Ureter (tissue), 1 donor: ENCODE measurements at places on chromosomes 12 and 14.

GRCh38 chr14:31966896-31967668, 110.0 kb upstream of the ARHGAP5 start:
- no peak for DNase-seq

- DNase-seq, result peak; percentile 18
Measured at GRCh38 chr14:101193845-101194372, 290.4 kb upstream of the RTL1 start.

DNA sequence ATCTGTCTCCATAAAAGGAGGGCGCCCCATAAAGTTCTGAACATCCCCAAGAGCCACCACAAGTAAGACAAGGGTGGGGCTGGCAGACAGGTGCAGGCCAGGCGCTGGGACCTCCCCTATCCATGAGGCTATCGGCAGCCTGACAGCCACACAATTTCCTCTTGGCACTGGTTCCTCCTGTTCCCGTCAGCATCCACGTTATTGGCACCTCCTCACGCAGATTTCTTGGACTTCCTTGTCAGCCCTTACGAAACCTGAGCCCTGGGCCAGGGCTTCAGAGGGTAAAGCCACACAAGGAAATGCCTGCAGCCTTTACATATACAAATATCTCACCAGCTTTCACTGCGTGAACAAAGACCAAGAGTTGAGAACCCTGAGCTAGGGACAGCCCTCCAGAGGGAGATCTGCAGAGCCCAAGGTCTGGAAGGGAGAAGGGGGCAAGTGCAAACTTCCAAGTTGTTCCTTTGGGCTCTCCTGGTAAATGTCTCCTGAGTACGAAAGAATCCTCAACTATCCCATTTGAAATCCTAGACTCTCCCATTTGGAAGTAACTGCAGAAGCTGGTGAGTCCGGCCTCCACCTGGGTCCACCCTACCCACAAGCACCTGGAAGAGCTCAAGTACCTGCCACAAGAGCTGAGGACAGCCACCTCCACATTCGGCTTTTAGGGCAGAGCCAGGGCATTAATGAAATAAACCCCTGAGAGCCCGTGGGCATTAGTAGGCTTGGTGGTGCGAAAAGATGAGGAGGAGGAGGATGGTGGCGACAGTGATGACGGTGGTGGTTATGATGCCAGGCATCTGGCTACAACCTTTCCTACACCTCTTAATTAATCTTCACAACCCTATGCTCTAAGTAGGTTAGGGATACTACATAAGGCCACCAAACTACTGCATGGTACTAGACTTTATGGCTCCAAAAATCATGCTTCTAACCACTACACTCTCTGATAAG, 5.5 kb upstream of the TC2N start:
- peak; percentile 89 for DNase-seq

DNA sequence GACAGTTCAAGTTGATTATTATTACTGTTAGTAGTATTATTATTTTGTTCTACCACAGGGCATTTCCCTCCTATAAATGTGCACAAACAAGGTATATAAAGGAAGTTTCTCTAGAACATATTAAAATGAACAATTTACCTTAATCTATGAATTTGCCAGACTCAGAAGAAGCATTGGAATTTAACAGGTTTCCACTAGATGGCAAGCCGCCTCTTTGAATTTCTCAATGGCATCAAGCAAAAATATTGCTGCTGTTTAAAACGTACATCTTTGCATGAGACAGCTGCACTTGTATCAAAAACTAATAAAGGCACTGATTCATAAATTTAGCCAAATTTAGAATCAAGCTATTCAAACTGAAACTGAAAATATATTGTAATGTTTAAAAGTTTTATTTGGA, 34.6 kb upstream of the MIS18BP1 start:
- no peak for DNase-seq

DNA sequence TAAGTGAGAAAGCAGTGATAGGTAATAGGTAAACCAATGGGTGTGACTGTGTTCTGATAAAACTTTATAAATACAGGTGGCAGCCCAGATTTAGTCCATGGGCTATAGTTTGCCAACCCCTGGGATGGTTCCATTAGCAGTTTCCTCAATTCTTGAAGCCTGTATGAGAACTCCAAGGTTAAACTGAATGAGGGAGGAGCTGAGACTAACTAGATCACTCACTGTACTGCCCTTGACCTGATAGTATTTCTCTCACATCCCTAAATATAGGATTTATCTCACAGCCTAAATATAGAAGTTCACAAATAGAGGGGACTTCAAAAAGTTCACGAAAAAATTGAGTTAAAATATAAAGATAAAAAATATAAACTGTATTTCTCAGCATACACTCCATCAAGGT, 439.6 kb upstream of the CCDC196 start:
- no peak for DNase-seq

DNA sequence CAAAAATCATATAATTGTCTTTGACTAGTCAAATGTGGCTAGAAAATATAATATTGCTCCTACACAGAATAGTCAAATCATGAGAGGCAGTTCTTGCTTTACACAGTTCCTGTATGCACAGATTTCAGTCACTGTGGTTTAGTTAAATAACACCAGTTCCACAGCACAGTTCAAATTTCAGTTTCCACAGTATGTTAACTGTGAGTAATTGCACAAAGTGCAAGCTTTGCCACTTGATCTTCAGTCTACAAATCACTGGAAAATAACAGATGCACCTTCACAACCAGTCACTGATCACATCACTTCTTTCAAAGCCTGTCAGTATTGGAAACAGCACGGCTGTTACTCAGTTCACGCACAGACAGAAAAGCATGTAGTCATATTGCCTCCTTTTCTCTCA, 38.7 kb downstream of the KCNH5 start:
- no peak for DNase-seq

DNA sequence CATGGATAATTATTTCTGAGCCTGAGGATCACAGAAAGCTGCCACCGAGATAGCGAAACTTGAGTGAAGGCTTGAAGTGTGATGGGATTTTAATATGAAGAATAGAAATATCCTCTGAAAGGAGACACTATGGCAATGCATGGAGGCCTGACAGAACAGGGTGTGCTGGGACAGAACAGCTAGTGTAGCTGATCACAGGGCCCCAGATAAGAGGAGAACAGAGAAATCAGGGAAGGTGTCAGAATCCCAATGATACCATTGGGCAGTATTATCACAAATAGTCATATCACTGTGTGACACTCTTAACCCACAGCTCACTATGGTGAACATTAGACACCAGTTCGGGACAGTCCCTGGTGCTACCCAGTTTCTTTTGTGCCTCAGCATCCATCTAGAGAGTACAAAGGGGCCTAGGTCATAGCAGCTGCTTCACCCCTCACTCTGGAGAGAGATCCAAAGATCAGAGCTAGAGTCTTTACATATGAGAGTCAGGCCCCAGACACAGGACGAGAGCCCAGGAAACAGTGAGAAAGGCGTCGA, 506 bp upstream of the OR10P1 start:
- no peak for DNase-seq

DNA sequence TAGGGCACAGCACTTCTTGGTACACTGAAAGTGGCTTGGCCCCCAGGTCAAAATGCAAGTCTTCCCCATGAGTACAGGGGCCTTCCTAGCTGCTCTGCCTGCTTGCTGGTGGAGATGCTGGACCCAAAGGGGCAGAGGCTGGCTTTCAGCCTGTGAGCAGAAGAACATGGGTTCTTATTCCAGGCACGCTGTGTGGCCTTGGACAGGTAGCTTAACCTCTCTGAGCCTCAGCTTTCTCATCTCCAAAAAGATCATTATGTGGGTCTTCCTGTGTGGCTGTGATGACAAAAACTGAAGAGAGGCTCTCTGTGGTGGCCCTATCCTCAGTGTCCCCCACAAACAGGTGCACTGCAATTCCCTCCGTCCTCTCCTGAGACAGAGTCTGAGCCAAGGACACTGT, 45.6 kb upstream of the TUNAR start:
- DNase-seq, result no peak

DNA sequence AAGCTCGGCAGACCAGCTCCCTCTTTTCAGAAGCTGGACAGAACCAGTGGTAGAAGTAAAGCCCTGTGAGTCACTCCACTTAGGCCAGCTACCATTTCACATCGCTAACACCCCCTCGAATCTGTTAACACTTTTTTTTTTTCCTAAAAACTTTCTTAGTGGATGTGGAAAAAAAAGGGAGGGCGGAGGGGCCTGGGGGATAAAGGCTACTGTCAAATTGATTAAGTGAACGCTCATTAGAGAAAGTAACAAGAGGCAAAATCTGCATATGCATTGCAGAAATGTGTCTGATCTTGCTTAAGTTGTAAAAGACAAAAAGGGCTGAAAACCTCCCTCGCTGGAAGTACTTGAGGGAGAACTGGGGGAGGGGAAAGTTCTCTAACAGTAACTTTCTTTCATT, 86.6 kb upstream of the OTX2 start:
- no peak for DNase-seq

DNA sequence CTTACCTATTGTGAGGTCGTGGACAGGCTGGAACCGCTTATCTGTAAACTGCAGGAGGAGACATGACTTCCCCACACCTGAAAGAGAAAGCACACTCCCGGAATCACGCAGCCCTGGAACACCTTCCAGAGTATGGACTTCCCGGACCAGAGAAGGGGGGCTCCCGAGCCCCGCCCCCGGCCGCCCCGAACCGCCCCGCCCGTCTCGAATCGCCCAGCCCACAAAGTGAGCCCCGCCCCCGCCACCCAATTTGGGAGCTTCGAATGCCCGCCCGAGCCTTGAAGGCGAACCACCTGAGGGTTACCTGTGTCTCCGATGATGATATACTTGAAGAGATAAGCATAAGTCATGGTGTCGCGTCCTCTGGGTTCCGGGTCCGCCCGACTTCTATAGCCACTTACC, 235 bp downstream of the RAB2B start:
- peak; percentile 89 for DNase-seq

DNA sequence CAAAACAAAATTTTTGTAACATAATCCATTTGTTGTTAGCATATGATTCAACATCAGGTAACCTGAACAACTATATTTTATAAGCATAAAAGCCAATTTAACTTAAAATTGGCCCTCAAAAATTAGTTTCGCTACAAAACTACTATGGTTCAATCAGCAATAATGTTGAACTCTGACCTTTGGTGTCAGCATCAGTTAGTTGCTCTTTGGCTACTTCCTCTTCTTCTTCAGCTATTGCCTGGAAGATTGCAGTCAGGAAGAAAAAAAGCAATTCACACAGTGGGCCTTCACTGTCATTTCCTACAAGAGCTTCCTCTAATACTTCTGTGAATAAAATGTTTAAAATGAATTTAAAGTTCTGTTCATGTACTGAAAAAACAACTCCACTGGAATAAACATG, 78.2 kb upstream of the CFL2 start:
- DNase-seq, result no peak

GRCh38 chr14:101509730-101510371, 51.4 kb upstream of the DIO3 start:
- no peak for DNase-seq

- no peak for DNase-seq
Measured at GRCh38 chr12:131575371-131575770, 135.5 kb upstream of the SFSWAP start.

GRCh38 chr12:119989731-119990381, 820 bp downstream of the BICDL1 start:
- peak; percentile 70 for DNase-seq

GRCh38 chr12:48972952-48973483, 1.5 kb upstream of the WNT10B start:
- DNase-seq, result no peak
